Hippocampal formation (tissue), 2 donors: ENCODE measurements at places on chromosomes 4 and X.

- no peak for DNase-seq
Measured at GRCh38 chrX:120446498-120446897, 22.6 kb downstream of the LAMP2 start.

DNA sequence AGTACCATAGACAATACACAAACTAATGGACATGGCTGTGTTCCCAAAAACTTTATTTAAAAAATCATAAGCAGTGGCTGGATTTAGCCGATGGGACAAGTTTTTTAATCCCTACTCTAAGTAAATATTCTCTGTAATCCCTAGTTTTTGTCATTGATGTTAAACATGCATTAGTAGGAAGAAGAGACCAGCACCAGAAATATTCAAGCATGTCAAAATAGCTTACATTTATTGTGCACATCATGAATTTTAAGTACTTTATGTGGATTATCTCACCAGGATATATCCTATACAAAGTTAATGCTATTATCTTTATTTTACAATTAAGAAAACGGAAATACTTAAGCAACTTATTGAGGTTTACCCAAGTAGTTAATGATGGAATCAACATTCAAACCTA lies 46.0 kb downstream of the HSPA4L start:
- no peak for DNase-seq

- peak; percentile 67 for DNase-seq
Measured at GRCh38 chr4:112889619-112890527, 159.6 kb upstream of the ANK2 start.

DNA sequence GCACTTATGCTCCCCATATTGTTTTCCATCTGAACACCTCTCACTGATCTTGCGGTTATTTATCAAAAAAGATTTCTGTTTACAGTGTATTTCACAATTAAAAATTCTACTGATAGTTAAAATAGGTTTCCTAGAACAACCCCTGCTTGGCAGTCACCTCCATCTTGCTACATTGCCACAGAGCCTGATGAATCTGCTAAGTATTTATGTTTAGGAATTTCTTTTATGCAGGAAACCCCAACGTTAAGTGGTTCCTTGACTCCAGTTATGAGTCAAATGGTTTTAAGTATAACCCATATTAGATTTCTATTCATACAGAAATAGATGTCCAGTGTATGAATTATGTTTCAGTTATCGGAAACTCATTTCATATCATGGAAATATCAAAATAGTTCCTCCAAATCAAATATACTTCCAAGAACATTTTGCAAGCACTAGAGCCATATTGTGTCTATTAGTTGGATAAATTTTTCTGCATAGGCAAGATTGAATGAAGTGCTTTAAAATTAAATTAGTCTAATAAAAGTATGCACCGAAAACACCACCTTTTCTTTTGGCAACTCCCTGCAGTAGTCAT lies 20.6 kb downstream of the GALNT7 start:
- no peak for DNase-seq

DNA sequence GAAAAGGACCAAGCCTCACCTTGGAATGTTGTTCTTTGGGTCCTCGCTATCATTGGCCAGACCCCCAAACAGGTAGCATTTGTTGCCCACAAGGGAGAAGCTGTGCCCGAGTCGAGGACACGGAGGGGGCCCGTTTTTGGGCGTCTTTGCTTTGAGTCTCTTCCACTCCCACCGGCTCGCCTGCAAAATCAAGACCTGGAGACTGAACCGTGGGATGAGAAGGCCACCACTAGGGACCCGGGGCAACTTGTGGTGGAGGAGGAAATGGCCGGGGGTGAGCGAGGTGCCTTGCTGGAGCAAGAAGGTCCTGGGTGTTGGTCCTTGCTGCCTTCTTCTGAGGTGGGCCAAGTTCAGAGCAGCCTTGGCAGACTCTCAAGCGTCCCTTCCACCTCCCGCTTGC lies 7.5 kb downstream of the HCFC1 start:
- DNase-seq, result no peak

DNA sequence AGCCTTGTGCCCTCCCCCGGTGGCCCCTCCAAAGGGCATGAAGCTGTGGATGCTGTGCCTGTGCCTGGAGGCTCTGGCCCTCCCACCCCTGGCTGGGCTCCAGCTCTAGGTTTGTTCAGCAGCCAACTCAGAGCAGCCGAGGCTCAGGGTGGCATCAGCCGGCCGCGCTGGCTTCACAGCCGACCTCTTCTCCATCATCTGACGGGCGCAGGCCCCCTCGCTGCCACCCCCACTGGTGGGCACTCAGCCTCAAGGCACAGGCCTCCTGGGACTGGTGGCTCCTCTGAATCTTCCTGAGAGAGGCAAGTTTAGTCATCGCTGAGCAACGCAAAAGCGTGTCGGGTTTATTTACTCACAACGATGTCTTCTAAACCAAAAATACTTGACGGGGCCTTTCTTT lies 46.0 kb downstream of the PCGF3 start:
- DNase-seq, result no peak

- DNase-seq, result no peak
Measured at GRCh38 chr4:66681962-66682361, 863.3 kb downstream of the CENPC start.

DNA sequence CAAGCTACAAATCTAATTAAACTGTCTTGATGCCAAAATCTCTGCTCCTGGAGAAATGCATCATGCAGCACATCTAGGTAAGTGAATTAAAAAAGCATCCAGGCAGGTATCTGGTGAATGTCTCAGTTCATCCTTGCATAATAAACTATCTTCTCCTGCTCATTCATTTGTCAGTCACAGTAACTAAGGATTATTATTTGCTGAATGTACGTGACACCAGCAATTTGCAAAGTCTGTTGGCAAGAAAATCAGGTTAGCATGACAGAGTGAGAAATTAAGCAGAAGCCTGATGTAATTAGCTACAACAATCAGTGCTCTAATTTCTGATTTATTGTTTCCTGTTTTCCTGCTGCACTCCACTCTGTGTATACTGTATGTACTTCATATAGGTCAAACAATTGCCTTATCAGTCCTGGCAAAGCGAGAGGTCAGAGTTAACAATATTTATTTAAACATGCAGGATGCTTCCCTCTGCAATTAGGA lies 213.6 kb downstream of the FBXO8 start:
- DNase-seq, result no peak

DNA sequence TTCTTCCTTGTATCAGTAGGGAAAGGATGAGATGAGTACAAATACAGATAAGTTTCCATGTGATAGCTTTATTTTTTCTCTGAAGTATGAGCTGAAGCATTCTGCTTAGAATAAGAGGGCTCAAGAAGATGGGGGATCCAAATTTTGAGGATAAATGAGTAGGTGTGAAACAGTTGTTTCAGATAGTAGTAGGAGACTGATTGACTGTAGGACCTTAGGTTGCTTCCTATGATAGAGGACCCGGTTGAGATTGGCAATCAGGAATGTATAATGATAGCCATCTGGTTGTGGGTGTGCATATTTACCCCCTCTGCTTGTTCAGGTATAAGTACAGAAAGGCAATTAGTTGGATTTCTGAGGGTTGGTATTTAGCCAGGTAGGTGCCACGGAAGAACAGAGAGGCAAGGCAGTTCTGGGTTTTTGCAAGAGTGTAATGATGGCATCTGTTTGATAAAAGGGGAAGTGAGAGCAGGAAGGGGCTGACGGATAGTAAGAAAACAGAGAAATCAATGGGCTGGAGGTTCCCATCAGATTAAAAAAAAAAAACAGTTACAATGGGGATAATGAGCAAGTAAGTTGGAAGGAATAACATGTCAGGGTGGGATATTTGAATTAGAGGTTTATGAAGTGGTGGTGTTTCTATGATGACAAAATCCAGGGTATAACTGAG lies 13.7 kb downstream of the OCRL start:
- DNase-seq, result no peak

- no peak for DNase-seq
Measured at GRCh38 chr4:123546573-123547060, 150.0 kb downstream of the SPRY1 start.
